ENCODE measurements at places on chromosomes 1 and 21.

DNA sequence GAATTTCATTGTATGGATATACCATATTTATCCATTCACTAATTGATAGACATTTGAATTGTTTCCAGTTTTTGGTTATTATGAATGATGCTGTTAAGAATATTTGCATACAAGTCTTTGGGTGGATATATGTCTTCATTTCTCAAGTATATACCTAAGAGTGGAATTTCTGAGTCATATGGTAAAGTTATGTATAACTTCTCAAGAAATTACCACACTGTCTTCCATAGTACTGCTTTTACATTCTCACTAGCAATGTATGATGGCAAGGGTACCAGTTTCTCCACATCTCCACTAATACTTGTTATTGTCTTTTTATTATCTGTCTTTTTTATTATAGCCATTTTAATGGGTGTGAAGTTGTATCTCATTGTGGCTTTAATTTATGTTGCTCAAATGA, 74.6 kb upstream of the TENT5C start:
- DNase-seq, result no peak

- no peak for DNase-seq
These were observed 146.7 kb downstream of the HMCN1 start for GRCh38 chr1:185880779-185881333.

- no peak for DNase-seq
These were observed 22.6 kb downstream of the CLCA1 start for GRCh38 chr1:86491171-86491950.

DNA sequence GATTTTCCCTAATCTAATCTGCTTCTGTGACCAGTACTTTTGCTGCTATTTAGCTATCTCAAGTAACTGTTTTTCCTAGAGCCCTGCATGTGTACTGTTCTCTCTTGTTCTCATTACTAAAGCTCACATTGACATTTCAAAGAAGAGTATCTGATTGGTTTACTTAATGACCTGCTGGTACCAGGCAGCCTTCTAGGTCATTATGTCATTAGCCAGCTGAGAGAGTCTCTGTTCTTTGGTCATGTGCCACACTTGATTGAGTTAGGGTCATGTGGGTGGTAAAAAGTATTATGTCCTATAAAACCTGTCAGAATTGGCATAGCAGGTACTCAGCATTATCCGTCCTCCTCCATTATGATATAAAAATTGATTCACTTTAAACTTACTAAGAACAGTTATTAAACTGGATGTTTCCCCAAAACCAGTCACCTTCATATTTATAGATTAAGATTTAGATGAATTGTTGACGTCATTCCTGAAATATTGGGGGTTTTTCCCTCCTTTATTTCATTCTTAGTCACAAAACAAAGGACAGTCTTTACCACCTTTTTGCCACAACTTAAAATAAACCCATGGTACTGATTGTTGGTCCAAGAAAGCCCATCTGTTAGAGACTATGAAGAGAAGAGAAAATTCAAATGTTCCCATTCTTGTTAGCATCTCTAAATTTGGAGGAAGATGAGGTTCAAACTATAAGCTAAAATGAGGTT, 22.2 kb downstream of the FNDC5 start:
- DNase-seq, result no peak

DNA sequence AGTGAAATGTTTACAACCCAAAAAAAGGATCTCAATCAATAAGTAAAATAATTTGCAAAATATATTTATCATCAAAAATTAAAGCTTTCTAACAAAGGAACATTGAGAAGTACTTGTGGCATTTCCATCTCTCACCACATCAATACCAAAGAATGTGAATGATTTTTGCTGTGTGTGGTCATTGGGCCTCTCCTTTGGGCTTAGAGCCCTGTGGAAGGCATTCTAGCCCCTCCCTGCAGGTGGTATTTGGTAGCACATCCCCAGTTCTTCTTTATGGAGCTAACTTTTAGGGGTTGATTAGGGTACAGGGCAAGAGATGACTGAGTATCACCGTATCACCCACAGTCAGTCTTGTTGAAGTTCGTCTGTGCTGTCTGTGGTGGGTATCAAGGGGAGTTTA, 294.1 kb upstream of the SGIP1 start:
- DNase-seq, result no peak

DNA sequence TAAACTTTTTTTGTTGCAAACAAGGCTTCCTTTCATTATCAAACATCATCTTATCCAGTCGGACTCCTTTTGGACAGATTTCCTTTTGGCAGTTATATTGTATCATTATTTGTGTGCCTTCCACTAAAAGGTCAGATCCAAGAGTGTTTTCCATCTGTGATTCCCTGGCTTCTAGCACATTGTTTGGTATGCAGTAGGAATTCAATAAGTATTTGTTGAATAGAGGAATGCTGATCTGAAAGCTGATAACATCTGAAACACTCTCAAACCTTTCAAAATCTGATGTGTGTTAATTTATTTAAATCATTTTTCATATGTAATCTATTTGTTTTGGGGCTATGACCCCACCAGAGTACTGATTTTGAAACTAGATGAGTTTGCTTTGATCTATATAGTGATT, 39.0 kb downstream of the NDC1 start:
- DNase-seq, result no peak

DNA sequence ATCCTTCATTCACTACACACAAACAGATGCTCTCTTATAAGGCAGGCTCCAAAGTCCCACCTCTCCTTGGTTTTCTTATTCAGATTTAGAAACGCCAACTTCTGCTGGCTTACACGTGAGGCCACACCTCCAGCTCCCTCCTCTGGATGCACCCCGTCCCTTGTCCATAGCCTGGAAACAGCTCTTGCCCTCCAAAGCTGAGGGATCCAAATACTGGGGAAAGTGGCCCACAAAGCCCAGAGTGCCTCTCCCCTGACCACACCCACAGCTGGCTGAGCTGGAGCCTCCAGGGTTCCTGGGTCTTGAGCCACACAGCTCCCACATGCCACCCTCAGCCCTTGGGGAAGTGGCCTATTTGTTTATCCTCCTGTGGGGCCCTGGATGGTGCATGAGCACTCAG, 4.5 kb downstream of the LAD1 start:
- no peak for DNase-seq

DNA sequence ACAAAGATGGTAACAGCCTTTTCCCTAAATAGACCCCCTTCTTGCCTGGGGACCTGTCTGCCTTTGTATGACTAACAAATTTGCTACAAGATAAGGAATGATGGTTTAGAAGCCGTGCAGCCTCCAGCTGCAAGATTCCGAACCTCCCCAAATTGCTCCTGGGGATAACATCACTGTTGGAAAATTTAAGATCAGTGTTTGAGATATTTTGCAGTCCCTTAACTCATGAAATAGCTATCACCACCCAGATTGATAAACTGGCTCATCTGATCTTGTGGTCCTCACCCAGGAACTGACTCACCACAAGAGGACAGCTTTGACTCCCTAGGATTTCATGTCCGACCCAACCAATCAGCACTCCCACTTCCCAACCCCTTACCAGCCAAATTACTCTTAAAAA, 254.7 kb downstream of the USH2A start:
- no peak for DNase-seq

DNA sequence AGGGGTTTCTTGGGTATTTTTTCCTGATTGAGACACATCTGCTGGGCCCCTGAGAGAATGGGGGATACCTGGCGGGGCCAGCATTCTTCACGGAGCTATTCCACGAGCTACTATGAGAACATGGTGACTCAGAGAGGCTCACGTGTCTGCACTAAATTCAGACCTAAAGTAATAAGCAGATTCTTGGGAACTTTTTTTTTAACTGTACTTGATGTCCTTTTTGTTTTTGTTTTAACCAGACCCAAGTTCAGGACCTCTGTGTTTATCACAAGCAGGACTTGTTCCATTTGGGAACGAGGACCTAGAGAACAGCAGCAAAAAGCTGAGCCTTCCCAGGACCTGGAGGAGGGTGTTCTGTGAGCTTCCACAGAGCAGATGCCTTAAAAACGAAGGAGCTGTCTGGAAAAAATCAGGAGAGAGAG, 44.0 kb downstream of the EVA1C start:
- DNase-seq, result no peak

DNA sequence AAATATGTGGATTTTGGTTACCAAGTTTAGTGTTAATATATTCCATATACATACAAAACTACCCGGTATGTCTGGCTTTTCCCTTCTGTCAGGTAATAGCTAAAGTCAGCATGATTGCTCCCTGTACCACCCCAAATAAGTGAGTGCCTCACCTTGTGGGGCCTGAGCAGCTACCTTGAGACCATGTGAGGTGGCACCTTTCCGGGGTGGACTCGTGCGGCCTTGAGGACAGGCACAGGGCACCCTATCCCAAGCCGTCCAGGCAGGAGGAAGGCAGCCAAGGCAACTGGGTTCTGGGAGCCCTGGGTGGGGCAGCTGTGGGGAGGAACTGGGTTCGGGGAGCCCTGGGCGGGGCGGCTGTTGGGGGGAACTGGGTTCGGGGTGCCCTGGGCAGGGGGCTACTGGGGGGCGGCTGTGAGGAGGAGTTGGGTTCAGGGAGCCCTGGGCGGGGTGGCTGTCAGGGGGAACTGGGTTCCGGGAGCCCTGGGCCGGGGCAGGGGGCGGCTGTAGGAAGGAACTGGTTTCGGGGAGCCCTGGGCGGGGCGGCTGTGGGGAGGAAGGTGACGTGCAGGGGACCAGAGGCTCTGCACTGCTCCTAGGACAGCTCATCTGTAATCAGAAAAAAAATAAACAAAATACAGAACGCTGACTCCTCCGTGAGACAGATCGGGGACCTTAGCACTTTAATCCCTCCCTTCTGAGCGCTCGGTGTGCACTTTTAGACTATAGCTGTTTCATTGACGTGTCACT, 63.3 kb downstream of the POFUT2 start:
- DNase-seq, result no peak

DNA sequence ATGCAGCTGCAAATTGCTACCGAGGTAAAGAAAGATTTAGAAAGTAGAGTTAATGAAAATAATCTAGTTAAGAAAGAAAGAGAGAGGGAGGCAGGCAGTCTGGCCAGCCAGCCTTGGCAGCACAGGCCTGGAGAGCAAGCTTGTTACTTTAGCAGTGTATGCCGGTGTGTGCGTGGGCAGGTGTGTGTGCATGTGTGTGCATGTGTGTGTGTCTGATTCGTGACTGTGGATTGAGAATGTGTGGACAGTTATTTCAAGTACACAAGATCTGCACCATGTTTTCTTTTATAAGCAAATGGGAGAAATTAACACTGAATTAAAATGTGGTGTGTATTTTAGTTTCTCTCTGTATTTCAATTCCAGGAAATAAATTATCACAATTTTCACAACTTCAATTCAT, 211.6 kb downstream of the DSCAM start:
- DNase-seq, result no peak

DNA sequence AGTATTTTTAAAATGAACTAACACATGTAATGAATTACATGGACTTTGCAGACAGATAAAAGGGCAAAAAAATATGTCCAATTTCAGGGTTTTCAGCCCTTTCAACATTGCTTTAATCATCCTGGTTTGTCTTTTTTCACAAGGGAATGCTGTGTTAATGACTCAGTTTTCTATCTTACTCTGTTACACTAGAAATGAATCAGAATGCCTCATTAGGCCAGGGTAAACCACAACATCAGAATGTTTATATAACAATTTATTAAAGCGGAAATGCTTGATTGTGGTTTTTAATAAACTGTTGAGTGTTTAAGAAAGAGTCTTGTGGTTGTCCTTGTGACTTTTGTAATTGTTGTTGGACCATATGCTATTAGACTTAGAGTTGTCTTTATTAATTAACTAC, 13.5 kb downstream of the GORAB start:
- no peak for DNase-seq

- peak; percentile 5 for DNase-seq
These were observed 201.9 kb downstream of the TOMM20 start for GRCh38 chr1:234926559-234927311.

Data from stimulated activated CD4-positive, alpha-beta T cell treated with anti-CD3 and anti-CD28 coated beads, Interleukin-1b, Interleukin-23, amount 100 ng/mL, for 24 hours (primary cell).